ENCODE measurements at places on chromosomes 2 and 18.
A peak's percentile ranks its signal among the peaks of the same experiment; 100 is the strongest.

GRCh38 chr2:38037757-38038621 is 38.0 kb downstream of the CYP1B1 start:
- DNase-seq: peak; percentile 15

DNA sequence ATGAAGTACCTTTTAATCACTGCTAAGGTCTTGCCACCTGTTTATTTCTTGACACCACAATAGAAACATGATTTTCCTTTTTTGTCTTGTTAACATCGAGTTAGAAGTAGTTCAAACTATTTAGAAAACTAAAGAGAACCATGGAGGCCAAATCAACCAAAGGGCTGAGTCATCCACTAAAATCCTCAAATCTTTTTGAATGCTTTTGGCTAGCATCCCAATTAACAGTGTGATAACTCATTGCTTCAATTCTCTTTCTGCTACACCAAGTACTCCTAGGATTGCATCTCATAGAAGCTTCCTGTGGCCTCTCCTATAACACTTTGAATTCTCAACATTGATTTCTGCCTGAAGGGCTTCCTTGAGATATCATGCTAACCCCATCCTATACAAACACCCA is 159.9 kb upstream of the MMADHC start:
- no peak for DNase-seq

- no peak for DNase-seq
Measured at GRCh38 chr2:71685941-71686611, 232.7 kb downstream of the DYSF start.

DNA sequence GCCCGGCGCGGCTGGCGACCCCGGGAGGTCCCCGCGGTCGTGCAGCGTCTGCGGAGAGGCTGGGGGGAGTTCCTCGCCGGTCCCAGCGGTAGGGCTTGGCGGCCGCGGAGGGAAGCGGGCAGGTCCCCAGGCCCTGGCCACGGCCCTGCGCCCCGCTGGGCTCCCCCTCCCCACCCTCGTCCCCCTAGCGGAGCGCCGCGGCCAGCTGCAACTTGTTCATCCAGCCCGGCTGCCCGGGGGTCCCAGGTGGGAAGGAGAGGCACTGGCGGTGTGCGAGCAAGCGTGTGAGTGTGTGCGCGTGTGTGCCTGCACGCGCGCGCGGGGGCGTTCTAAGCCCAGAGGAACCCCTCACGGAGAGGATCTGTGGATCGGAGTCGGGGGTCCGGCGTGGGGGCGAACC is 1.3 kb downstream of the PTPRM start:
- DNase-seq: peak; percentile 22

- DNase-seq: no peak
Measured at GRCh38 chr18:56127322-56128099, 510.9 kb downstream of the TXNL1 start.

GRCh38 chr2:73922681-73923080 is 4.0 kb upstream of the DGUOK start:
- DNase-seq: no peak

GRCh38 chr18:48290162-48290926 is 118.8 kb downstream of the ZBTB7C start:
- DNase-seq: no peak

- DNase-seq: no peak
Measured at GRCh38 chr2:226508683-226509082, 290.9 kb downstream of the IRS1 start.

- no peak for DNase-seq
Measured at GRCh38 chr18:22399949-22400348, 17.8 kb downstream of the CTAGE1 start.

DNA sequence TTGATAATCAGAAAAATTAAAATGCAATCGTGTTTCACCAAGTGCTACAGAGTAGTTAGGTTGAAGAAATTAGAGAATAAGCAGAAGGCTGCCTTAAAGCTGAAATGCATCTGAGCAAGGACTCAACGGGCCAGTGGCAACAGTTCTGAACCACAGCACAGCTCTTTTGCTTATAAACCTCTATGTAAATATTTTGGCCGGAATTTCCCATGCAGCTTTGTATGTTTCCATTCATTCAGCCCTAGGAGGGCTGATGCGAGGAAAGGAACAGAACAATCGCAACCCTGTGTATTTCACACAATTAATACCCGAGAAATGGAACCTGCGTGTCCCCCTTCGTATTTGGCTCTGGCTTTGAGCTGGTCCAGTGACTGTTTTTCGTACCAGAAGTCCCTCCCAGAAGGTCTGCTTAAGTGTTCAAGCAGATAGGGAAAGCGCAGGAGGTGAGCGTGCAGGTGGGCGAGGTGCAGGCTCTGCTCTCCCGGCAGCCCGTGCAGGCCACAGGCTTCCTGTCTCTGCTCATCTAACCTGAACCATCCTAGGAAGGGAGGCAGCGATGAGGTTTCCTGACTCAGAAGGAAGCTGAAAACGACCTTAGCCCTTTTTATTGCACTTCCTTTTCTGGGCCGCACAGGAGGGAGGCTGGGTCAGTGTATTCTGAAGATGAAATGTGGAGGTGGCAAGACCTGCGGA is 67.3 kb downstream of the ASB1 start:
- no peak for DNase-seq

DNA sequence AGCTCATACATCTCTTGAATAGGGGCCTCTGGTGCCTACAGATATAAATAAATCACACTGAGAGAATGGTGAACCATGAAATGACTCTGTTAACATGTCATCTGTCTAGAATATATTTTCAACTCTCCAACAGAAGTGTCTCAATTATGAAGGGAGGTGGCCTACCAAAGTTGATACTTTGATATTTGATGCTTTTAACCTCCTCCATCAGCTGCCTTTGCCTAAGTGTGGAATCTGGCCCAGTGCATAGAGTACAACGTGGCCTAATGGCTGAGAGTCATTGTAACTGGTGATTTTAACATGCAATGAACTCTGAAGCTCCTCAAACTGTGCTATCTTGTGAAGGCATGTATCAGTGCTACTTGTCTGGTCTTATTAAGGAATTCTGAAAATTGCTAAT is 93.4 kb downstream of the MYO3B start:
- no peak for DNase-seq

- no peak for DNase-seq
Measured at GRCh38 chr2:229873123-229873581, 48.7 kb downstream of the TRIP12 start.

- no peak for DNase-seq
Measured at GRCh38 chr2:149180226-149180875, 141.9 kb downstream of the LYPD6B start.

DNA sequence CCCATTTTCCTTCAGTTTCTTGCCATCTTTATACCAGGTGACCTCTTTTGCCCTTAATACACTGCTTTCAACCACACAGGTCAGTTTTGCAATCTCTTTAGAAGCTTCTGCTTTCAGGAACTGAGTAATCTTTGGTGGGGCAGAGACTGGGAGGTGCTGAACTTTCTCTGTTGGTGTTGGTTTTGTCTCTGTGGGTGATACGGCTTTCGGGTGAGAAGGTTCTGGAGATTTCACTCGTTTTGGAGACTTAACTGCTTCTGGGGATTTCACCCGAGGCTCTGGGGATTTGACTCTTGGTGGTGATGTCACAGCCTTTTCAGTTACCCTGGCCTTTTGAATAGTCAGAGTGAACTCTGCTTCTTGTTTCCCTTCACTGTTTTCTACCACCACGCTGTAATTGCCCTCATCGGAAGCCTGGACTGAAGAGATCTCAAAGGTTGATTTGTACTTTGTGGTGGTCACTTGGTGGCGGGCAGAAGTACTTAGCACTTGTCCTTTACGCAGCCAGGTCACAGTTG is 50.4 kb downstream of the PLEKHA3 start:
- no peak for DNase-seq

DNA sequence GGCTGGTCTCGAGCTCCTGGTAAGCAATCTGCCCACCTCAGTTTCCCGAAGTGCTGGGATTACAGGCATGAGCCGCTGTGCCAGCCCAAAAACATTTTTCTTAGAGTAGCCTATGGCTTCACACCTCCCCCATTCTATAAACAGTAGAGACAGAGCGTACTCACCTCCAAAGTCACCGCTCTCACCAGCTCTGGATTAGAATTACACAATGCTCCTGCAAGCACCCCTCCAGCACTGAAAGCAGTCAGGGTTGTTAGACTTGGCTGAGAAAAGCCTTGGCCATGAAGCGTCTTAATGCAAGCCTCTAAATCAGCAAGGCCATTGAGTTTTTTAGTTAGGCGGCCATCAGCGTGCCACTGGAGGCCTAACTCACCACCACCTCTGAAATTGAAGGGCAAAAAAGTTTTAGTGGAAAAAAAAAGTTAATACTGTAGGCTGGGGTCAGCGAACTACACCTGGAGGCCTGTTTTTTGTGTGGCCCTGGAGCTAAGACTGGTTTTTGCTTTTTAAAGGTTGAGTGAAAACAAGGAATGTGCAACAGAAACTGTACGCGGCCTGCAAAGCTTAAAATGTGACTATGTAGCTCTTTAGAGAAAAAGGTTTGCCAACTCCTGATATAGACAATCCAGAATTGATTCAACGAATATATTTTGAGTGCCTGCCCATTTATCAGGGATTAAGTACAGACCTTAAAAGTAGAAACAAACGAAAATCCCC is 34.6 kb downstream of the PREPL start:
- DNase-seq: no peak

- DNase-seq: no peak
Measured at GRCh38 chr2:95393901-95394300, 8.6 kb upstream of the FAHD2A start.

DNA sequence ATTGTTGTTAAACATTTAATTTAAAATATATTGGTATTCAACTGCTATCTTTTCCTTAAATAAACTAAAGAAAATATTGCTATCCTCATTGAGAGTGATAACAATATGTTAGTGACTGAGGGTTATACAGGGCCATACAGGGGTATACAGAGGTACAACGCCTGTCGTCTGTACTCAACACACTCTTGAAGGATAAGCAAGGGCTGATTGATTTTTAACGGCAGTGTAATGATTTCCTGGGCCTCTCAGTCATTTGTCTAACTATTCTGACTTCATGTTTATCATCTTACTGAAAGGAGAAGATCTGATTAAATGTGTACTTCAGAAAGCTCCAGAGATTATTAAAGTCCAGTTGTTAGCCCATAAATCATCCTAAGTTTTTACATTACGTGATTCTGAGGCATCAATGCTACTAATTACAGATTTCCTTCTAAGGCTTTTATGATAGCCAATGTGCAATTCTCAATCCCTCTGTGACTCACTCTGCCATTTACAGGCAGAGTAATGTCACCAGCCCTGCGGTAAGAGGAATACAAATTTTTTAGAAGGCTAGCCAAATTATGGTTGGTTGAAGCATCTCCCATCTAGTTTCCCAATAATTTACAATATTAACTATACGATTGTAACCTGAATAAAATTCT is 893.0 kb upstream of the CHAC2 start:
- no peak for DNase-seq

GRCh38 chr2:221312634-221313033 is 259.5 kb downstream of the EPHA4 start:
- DNase-seq: no peak

DNA sequence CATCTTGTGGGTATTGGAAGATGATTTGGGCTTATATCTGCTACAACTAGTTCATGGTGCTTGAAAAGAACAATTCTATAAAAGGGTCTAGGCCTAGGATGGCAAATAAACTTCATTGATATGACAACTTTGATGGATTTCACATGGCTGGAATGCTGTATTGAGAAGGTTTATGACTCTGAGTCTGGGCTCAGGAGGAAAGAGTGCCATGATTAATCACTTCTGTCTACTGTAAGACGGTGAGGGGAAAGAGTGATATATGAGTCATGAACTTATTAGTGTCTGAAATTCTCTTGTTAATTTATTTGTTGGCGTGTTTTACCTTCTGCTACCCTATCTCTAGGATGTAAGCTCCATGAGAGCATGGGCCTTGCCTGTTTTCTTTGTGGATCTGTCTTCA is 17.0 kb upstream of the ADCYAP1 start:
- no peak for DNase-seq

GRCh38 chr2:28704621-28705020 is 47.0 kb upstream of the PPP1CB start:
- no peak for DNase-seq

DNA sequence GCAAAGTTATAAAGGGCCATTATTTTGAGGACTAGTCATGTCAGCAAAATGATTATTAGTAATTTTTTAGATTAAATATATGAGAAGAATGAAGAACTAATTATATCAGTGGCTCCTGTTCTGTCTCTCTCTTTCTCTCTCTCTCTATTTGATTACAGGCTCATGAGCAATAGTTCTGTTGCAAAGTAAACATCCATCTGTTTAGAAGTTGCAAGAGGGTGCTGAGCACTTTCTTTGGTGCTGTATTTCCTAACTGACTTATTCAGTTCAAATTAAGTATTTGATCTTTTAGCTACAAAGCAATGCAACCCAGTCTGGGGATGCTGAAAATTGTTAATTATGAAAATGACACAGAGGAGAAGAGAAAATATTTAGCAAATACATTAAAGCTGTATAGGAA is 408.1 kb upstream of the UBE2E3 start:
- no peak for DNase-seq

DNA sequence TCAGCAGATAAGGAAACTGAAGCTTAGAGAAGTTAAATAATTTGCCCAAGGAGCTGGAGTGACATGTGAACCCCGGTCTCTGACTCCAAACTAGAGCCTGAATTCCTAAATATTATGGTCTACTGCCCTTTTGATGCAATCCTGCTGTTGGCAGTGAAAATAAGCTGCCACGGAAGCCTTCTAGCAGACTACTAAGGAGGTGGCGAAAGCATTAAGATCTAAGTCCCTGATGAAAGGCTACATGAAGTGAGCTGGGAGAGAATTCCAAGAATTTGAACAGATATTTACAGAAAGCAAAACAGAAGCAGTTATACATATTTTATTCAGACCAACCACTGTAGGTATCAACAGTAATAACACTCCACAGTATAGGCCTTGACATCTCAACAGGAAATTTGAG is 28.1 kb downstream of the TRMT61B start:
- DNase-seq: no peak

DNA sequence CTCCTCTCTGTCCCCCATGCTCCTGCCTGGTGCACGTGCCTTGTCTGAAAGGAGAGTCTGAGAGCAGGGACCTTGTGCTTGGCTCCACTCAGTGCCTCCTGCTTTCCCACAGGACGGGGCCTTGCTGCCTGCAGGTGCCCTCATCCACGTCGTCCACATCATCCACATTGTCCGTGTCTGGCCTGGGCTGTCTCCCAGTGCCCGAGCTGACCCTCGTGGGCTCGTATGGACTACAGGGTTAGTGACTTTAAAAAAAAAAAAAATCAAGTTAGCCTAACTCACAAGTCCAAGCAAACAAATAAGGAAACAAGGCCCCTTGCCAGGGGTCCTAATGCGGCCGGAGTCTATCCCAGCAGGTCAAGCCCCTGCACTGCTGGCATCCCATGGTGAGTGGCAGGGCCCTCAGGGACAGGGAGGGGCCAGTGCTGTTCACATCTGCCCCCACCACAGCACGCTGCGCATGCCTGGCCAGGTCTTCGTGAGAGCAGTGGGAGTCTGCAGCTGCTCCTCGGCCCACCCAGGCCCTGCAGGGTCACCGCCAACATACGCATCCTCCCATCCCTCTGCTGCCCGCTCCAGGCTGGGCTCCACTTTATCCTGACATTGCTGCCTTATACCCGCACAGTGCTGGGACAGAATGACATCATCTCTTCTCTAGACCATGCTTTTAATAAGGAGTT is 232.6 kb downstream of the NDUFA10 start:
- no peak for DNase-seq

- DNase-seq: no peak
Measured at GRCh38 chr2:190478572-190479195, 55.8 kb downstream of the NEMP2 start.

Data from Ammon's horn (tissue), 1 donor.